ENCODE measurements at places on chromosomes 12 and 14.

DNA sequence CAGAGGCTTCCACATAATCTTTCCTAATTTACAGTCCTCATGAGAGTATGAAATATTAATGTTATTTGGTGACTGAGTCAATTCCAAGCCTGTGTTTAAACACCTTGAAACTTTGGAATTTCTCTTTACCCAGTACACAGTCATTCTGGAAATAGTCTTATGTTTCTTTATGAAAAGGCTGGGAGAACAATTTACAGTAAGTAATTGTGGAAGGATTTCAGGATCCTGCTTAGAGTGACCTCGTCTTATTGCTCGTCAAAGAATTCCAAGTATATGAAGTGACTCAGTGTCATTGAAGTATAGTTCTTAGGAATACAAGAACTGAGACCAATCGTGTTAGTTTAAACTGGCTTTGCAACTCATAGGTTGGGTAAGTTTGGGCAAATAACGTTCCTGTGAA lies 634.2 kb downstream of the SLC16A7 start:
- DNase-seq: no peak

GRCh38 chr12:27018037-27018436 lies 3.9 kb upstream of the TM7SF3 start:
- DNase-seq: no peak

GRCh38 chr12:125160281-125160955 lies 95.2 kb downstream of the AACS start:
- DNase-seq: no peak

- DNase-seq: no peak
These were observed 133.0 kb downstream of the LMNTD1 start for GRCh38 chr12:25420116-25420515.

DNA sequence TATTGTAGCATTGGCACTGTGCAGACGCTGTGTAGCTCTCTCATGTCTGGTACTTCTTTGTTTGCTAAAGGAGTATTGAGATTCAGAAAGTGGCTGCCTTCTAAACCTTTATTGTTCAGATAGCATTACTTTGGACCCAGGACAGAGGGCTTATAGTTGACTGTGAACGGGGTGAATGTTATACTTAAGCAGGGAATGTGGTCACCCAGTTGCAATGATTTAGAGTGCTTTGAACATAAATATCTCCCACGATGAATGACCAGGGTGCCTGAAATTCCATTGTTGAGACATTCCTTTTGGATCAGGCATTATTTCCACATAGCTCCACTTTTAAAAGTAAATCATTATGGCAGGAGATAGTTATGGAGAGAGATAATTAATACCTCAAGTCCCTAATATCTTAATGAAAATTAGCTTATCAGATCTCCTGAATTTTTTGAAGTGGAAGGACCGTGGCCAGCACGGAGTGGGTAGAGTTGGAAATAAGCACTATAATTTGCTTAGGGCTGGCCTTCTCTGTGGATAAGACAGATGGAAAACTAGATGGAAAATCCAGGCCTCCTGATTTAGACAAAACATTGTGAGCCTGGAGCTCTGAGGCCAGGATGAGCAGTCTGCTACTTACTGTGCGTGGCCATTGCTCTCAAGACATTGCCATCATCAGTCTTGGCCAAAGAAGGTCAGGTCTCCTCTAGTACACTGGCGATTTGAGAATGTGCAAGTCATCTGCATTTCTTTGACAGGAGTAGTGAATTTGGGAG lies 114.5 kb downstream of the ETV6 start:
- peak; percentile 34 for DNase-seq

DNA sequence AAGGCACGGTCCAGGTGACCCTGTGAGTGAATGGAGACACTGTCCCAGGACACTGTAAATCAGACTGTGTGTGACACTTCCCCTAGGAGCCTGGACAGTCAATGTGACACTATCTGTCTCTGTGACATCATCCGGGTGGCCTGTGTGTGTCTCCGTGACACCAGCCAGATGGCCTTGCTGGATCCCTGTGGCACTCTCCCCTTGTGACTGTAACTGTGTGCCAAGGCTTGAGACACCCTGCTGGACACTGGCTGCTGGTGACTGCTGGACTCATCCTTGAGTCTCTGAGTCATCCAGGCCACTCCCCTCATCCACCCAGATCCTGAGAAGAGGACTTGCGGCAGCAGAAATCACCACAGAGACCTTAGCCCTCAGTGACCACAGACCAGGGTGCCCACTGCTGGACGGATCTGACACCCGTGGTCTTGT lies 51.6 kb downstream of the MVK start:
- DNase-seq: peak; percentile 28
